Activated naive CD4-positive, alpha-beta T cell treated with anti-CD3 and anti-CD28 coated beads, Interleukin-2, amount 50 U/mL, for 72 hours (primary cell): ENCODE measurements at places on chromosomes 7 and 10. TPM values are rescaled to one million over a fixed set of nuclear protein-coding genes. Genes with fewer than 3 reads are reported as not detected.

Gene HYAL4
- total RNA-seq = 0.14 TPM

Gene TMEM236
- 0.05 TPM for total RNA-seq

DNA sequence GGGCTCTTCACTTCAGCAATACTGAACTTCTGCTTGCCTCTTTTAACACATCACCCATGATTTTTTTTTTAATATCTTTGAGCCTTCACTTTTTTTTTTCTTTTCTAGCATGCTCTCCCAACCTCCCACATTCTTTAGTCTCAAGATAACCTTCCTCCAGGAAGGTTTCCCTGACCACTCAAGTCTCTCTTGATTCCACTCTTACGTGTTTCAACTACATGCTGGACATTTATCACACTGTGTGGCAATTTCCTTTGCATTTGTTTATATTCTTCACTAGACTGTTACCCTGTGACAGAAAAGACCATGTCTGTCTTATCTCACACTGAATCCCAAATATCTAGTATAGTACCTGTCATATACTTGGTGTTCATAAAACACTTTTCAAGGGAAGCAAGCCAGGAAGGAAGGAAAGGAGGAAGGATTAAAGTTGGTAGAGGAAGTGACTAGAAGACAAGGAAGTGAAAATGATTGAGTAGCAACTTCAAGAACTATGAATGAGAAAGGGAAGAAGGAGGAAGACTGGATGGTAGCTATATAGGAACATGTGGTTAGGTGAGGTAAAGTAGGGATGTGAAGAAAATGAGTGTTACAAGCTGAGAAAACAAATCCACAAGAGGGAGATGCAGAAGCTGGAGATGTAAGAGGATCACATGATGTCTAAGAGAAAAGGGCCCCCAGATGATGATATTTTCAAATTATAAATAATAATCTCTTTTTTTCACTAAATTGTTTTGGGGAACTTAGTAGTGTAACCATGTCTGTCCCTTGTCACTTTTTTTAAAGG, 40.4 kb downstream of the IFIT5 start:
- no peak for DNase-seq

DNA sequence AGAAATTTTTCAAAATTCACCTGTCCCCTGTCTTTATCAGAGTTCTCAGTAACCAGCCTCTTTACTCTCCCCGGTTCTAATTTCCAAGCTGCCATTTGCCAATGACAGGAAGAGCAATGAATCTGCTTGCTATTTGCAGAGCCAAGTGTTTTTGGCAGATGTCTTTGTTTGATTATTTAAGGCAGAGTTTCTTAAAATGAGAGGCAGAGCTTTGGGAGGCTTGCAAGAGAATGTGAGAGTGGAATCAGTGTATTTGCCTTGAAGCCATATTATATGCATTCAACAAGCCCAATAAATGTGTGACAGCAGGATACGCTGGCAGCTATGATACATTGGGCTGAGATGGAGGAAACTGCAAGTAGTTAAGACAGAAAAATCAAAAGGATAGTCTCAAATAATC, 196.5 kb downstream of the PHF14 start:
- DNase-seq = no peak

DNA sequence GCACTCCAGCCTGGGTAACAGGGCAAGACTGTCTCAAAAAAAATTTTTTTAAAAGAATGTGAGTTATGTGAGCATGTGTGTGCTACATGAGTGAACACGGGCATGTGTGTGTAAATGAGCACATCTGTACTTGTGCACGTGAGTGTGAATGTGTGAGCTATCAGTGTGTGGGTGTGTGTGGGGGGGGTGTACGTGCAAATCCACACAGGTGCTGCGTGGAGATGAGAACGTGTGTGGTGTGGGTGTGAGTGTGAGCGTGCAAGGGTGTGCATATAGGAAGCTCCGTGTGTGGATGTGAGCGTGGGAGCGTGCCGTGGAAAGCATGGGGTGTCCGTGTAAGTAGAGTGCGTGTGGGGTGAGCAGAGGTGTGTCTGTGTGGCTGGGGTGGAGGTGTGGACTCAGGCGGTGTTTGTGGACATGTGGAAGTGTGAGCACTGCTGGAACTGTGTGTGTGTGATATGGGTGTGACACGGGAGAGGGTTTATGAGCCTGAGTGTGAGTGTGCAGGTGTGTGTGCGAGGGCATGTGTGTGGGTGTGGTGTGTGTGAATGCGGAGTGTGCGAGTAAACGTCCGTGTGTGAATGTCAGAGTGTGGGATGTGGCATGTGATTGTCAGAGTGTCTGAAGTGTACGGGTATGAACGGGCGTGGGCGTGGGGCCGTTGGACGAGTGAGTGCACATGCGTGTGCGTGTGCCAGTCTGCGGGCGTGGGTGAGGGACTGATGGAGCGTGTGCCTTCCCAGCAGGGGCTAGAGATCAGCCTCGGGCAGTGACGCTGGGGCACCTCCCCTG, 45.9 kb upstream of the TNRC18 start:
- DNase-seq = no peak
